Fibroblast of skin of back (primary cell): ENCODE measurements at places on chromosomes 1 and 21.

GRCh38 chr1:185267701-185268100 lies 49.3 kb downstream of the IVNS1ABP start:
- no peak for DNase-seq

- DNase-seq, result no peak
These were observed 11.7 kb upstream of the CDK18 start for GRCh38 chr1:205492774-205493173.

DNA sequence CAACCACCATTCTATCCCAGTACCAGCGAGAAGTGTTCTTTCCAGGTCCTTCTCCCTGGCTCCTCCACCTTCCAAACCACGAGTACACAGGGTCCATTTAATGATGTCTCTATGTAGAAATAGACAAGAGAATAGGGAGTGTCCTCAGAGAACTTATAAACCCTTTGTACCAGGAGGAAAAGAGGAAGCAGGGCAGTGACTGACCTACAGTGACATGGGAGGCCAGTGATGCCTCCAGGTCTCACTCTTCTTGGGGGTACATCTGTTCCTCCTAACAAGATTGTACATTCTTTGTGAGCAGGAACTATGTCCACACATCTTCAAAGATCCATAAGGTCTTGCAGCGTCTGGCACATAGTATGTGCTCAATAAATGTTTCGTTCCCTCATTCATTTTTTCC lies 18.7 kb upstream of the FMOD start:
- DNase-seq, result no peak

DNA sequence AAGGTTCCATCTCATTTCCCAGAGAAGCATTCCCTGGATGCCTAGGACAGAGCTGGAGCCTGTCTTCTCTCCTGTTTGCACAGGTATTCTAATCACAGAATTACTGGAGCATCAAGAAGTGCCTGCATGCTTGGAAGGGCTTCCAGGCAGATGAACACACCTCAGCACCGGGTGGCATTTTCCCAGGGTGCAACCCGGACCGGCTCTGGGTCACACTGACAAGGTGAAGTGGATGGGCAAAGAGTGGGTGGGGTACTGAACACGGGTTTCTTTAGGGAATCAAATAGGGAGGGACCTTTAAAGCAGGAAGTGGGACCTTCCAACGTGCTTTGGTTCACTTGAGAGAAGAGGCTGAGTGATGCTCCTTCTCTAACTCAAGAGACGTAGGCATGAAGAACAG lies 7.1 kb upstream of the PEF1 start:
- no peak for DNase-seq

DNA sequence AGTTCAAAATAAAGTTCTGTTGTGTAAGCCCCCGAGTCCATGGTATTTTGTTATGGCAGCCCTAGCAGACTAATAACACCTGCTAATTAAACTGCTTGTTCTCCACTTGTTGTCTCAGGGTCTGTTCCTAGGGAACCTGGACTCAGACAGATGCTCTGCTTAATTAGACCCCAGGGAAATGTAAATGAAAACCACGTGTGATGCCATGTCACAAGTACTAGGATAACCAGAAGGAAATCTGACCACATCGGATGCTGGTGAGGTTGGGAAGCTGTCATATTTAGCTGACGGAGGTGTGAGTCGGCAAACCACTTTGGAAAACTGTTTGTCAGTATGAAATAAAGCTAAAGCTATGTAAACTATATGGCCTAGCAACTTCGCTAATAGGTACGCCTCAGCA lies 19.6 kb downstream of the EDN2 start:
- DNase-seq, result no peak

GRCh38 chr1:15457585-15457984 lies 1.1 kb downstream of the CELA2A start:
- DNase-seq, result no peak

DNA sequence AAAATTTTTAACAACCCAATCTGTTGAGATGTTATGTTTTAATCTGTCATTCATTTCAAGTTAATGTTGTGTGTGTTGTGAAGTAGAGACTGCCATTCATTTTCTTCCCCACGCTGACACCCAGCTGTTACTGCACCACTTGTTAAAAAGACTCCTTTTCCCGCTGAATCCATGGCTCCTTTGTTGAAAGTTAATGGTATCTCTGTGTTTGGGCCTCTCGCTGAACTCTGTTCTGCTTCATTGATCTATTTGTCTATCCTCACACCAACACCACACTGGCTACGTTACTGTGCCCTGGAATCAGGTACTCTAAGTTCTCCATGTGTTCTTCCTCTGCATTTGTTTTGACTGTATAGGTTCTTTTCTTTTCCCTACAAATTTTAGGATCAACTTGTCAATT lies 58.2 kb downstream of the PDE9A start:
- DNase-seq, result no peak

GRCh38 chr1:110324667-110325066 lies 14.5 kb upstream of the RBM15 start:
- no peak for DNase-seq
